Activated T-cell treated with anti-CD3 and anti-CD28 coated beads for 4 hours (primary cell): ENCODE measurements at places on chromosomes 4 and X.

DNA sequence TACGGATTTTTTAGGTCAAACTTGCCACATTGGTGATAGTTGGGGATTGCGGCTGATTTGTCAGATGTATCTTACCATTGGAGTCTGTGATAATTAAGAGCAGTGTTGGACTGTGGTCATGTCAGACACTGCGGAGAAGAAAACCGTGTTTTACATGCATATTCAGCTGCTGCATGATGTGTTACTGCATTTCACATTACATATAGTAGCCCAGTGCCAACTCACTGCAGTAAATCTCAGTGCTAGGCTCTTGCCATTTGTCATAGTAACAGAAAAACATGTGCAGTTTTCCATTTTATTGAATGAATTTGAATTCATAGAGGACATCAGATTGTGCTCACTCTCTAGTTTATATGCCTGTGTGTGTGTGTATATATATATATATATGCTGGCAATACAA is 543.7 kb downstream of the IL1RAPL1 start:
- DNase-seq, result no peak

DNA sequence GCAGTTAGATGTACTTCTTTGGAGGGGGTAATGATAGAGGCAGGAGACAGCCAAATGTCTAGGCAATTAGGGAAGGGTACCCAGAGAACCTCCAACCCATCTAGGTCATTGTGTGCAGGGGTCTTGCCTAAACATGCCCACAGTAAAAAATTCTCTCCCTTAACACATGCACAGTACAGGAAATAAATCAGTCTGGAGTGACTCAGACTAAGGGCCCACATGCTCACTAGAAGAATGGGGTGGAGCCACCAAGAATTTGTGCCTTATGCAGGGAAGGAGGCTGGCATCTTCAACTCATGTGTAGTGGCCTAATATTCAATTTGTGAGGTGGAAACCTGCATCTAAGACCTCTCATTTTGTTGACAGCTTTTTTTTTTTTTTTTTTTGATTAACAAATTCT is 945.3 kb upstream of the GRIA3 start:
- no peak for DNase-seq

DNA sequence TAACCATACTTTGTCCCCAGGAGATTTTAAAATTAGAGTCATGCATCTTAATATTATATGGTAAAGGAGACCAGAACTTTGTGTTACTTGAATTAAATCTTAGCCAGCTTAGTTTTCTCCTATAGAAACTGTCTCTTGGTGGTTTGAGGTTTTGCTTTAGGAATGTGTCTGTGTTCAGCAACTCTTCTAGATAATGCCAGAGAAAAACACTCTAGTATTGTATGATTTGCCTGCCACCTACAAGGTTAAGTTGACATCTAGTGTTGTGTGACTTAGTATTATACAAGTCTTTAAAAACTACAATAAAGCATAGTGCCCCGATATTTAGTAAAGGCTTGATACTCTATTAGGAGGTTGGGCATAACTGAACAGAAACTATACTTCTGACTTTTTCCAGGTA is 2.1 kb downstream of the UGT8 start:
- DNase-seq, result no peak

- DNase-seq, result no peak
Measured at GRCh38 chr4:123024710-123025109, 102.3 kb upstream of the NUDT6 start.

GRCh38 chr4:141705747-141706377 is 69.5 kb downstream of the IL15 start:
- no peak for DNase-seq

DNA sequence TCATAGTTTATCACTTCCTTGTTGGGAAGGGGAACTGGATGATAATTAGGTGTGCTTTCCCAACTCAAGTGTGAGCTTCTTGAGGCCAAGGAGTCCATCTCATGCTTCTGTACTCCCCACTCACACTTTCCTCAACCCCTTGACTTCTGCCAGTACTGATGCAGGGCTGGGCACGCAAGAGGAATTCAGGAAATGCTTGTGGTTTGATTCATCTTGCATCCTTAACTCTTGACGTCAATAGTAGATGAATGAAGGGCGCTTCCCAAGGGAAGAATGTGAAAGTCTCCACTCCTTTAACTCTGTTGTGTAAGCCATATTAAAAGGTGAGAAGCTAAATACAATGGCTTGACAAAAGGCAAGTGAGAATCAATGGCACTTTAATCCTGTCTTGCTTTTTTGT is 101.8 kb downstream of the AGTR2 start:
- DNase-seq, result no peak

DNA sequence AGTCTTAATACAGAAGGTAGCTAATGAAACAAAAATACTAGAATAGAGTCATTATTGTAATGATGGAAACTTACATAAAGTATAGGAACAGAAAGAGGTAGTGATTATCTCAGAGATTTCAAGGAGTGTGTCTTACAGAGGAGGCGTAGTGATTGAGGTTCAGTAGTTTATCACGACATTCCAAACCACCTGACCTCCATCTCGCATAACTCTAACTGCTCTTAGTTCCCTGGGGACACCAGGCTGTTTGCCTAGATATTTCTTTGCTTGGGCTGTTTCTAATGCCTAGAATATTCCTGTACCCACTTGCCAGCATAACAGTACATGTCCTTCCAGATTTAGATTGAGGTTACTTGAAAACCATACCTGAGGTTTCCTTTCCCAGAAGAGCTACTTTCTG is 29.1 kb downstream of the STAG2 start:
- DNase-seq, result no peak

GRCh38 chr4:138347561-138347960 is 105.4 kb upstream of the SLC7A11 start:
- no peak for DNase-seq

DNA sequence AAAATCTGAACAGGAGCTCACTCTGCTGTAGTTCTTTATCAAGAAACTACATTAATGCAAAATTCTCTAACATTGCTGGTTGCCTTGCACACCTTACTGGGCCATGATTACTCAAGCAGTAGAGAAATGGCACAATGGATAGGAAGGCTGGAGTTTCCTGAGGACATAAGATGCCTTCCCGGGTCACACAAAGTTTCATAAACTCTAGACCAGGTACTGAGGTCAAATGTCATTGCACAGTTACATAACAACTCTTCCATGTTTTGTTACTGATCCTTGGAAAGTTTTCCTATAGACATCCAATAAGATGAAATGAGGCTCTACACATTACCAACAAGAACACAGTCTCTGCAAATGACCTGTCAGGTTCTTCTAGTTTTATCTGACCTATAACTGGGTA is 9.9 kb downstream of the TEC start:
- no peak for DNase-seq

- no peak for DNase-seq
Measured at GRCh38 chr4:159446266-159446976, 343.5 kb downstream of the RAPGEF2 start.

DNA sequence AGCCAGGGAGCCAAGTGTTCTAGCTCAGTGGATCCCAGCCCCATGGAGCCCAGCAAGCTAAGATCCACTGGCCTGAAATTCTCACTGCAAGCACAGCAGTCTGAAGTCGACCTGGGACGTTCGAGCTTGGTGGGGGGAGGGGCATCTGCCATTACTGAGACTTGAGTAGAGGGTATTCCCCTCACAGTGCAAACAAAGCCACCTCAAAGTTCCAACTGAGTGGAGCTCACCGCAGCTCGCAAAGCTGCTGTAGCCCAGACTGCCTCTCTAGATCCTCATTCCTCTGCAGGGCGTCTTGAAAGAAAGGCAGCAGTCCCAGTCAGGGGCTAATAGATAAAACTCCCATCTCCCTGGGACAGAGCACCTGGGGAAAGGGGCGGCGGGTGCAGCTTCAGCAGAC is 226.3 kb downstream of the ZIC3 start:
- DNase-seq, result no peak

DNA sequence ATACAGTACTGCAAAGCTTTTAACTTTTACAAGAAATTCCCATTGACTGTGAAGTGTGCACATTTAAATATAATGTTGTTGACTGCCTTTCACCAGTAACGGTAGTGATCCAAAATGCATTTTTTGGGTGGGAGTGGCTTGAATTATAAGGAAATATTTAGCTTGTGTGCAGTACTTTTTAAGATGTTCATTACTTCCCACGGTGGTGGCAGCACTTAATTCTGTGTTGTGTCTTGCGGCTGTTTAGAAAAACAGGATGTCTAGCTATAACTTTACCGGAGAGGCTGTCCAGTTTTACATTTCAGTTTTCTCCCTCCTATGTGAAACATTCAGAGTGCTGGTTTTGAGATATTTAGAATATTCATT is 1.7 kb downstream of the TMEM131L start:
- DNase-seq, result no peak

DNA sequence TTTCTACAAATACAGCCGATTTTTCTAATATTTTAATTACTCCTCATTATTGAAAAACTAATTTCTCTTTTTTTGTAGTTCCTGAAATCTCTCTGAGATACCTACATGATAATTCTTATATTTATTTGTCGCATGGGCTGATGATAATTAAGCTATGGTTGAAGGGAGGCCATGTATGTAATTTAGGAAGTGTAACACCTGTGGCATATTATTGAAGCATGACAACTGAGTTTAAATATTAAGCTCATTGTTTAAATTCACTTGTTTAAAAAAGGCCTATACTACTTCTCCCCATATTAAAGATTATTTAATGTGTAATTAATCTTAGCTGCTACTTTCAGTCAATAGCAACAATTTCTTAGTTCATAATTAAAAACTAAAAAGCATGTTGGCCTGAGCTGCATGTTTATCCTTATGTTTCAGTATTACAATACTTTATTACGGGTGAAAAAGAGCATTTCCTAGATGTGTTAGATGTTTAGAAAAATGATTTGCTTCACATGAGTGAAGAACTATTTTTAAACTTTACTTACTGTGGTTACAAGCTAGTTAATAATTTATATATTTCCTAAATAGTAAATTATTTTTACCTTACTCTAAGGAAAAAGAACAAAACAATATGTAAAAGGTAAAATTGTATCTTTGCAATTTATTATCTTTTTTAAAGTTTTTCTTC is 122.4 kb downstream of the RAP1GDS1 start:
- no peak for DNase-seq

DNA sequence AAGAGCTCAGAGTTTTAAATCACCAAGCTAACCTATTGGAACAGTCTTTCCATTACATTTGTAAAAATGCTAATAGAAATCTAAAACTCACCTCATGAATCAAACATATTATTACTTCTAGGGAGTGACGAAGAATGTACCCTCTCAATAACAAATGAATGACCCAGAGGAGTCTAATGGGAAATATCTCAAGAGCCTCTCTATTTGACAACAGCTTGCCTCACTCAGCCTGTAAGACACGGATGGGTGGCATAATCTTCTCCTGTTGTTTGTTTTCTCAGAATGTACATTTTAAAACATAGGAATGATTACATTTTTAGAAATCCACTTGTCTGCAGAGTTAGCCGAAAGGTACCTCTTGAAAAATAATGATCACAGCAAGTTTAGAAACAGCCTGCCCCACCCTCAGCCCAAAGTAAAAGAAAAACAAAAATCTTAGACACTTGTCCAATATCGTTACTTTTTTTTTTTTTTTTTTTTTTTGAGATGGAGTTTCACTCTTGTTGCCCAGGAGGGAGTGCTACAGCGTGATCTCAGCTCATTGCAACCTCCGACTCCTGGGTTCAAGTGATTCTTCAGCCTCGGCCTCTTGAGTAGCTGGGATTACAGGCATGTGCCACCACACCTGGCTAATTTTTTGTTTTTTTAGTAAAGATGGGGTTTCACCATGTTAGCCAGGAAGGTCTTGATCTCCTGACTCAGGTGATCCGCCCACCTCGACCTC is 183.6 kb upstream of the FTHL17 start:
- no peak for DNase-seq

DNA sequence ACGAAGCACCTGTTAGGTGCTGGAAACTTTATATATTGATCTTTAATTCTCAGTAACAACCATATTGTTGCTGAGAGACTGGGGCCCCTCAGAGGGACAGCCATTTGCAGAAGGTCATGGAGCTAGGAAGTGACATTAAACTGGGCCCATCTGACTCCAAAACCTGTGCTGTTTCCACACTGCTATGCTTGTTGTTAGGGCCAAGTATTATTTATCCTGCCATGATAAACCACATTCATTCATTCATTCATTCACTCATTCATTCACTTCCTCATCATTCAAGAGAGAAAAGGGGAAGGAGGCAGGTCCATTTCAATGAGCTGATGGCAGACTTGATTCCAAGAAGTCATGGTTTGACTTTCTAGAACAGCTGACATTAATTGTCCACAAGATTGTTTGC is 237.4 kb downstream of the STIM2 start:
- DNase-seq, result no peak

- no peak for DNase-seq
Measured at GRCh38 chrX:37667141-37667540, 18.4 kb upstream of the XK start.

DNA sequence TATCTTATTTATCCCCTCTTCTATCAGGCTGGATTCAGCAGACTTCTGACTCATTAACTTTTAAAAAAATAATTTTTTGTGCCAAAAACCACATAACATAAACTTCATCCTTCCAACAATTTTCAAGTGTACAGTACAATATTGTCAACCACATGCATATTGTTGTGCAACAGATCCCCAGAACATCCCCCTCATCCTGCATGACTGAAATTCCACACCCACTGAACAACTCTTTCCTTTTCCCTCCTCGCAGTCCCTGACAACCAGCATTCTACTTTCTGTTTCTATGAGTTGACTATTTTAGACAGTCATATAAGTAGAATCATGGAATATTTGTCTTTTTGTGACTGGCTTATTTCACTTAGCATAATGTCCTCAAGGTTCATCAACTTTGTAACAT is 2.2 kb upstream of the MID2 start:
- DNase-seq, result no peak

- no peak for DNase-seq
Measured at GRCh38 chrX:154019633-154020528, at the start of gene IRAK1. TSS of gene IRAK1 (minus strand) at chrX:154019902. CDS start at chrX:154019812, 90 bp downstream.

DNA sequence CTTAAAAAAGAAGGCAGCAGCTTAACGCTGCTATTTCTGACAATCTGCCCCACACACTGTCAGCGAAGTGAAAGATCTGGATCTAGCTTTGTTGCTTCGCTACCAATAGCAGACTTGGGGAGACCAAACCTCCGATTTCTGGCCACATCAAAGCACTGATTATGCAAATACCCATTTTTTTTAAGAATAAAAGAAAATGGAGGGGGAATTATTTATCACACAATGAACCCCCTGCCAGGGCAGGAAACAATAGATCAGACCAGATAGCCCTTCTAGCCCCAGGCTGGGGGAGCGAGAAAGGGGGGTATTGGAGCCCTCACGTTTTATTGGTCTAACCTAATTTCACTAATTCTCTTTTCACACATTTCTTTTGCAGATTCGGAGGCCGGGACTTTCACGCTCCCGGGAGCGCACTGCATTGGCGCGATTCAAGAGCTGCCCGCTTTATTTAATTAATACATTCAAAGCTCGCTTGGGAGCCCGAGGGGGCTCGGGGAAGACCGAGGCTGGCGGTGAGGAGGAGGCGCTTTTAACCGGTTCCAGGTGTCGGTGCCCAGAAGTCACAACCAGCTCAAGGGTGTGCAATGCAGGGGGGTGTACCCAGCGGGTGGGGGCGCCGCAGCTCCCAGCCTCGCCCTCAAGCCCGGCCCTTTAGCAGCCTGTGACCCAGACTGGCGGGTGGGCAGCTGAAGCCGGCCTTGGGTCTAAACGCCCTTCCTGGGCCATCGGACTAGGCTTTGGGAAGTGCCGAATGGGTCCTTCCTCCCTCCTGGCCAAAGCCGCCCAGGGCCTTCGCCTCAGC is 5.5 kb downstream of the NEUROG2 start:
- DNase-seq, result no peak

GRCh38 chr4:16278178-16278577 is 51.9 kb upstream of the TAPT1 start:
- no peak for DNase-seq
